Stimulated activated naive B cell treated with anti-CD40 and anti-IgM and Interleukin-4, amounts not matched to agents 10 μg/mL and 1 μg/mL and 100 μg/mL, for 72 hours (primary cell): ENCODE measurements at places on chromosomes 1 and 21.

DNA sequence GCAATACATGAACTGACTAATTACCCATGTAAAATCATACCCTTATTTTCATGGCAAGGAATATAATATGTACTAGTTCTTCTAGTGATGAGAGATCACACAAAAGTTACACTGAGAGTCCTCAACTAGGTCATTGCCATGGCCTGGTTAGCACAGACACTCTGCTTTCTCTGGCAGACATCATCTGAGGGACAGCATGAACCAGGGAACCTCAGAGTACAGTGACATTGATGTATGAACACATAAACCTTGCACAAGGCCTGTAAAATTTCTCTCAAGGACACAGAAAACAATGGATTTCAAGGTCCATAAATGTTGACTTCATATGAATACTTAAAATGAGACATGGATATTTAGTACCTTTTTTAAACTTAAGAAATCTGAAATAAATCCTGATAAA lies 108.8 kb upstream of the MAGI3 start:
- DNase-seq, result no peak

- DNase-seq, result no peak
Measured at GRCh38 chr1:101139821-101140718, 96.7 kb upstream of the S1PR1 start.

DNA sequence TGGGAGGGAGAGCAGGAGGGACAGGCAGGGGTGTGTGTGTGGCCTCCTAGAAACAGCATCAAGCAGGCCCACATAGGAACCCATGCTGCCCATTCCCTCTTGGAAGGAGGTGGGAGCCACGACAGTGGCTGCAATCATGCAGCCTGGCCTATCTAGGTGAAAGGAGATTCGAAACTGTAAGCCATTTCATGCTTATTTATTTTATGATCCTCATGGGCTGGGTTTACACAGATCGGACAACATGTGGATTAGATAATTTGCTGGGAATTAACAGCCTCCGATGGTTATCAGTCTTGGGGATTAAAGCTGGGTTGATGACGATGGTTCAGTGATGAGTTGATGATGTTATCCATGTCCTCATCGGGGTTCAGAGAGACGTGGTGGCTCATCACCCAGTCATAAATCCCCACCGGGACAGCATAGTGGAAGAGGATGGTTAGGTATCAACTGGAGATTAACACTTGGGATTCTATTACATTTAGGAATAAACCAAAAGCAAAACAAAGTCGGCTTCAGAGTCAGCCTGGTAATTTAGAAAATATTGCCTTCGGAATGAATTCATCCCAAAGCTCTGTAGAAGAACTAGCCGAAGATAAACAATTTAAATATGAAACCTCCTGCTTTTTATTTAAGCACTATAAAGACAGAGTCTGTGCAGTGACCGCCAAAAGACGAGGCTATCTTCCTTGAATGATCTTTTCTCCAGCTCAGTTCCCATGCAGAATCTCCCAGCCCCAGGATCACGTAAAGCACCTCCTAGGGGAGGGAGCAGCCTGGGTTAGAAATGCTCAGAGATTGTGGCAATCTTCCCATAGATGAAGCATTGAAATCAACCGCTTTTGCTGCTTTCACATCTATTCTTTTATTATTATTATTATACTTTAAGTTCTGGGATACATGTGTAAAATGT lies 252.8 kb downstream of the FOXD2 start:
- no peak for DNase-seq

- no peak for DNase-seq
Measured at GRCh38 chr1:234771642-234772344, 161.8 kb upstream of the IRF2BP2 start.

GRCh38 chr1:171742577-171742922 lies 685 bp upstream of the VAMP4 start:
- no peak for DNase-seq

- DNase-seq, result no peak
Measured at GRCh38 chr1:45654540-45655280, 30.9 kb upstream of the CCDC17 start.

GRCh38 chr1:112625696-112626095 lies 6.1 kb downstream of the CAPZA1 start:
- no peak for DNase-seq

DNA sequence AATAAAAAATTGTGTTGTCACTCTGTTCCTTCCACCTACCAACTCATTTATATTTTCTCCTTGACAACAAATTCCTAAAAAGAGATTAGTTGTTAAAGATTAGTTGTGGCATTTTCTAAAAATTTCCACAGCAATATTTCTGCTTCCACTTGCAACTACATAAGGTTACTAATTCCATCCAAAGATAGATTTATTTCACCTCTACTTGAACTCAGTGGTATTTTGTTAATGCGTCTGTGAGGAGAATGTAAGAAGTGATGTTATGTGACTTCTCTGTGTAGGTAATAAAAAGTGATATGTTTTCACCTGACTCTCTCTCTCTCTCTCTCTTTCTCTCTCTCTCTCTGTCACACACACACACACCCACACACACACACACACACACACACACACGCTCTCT lies 1104.8 kb downstream of the AMY1C start:
- DNase-seq, result no peak

- no peak for DNase-seq
Measured at GRCh38 chr1:233598891-233599541, 14.9 kb upstream of the KCNK1 start.

DNA sequence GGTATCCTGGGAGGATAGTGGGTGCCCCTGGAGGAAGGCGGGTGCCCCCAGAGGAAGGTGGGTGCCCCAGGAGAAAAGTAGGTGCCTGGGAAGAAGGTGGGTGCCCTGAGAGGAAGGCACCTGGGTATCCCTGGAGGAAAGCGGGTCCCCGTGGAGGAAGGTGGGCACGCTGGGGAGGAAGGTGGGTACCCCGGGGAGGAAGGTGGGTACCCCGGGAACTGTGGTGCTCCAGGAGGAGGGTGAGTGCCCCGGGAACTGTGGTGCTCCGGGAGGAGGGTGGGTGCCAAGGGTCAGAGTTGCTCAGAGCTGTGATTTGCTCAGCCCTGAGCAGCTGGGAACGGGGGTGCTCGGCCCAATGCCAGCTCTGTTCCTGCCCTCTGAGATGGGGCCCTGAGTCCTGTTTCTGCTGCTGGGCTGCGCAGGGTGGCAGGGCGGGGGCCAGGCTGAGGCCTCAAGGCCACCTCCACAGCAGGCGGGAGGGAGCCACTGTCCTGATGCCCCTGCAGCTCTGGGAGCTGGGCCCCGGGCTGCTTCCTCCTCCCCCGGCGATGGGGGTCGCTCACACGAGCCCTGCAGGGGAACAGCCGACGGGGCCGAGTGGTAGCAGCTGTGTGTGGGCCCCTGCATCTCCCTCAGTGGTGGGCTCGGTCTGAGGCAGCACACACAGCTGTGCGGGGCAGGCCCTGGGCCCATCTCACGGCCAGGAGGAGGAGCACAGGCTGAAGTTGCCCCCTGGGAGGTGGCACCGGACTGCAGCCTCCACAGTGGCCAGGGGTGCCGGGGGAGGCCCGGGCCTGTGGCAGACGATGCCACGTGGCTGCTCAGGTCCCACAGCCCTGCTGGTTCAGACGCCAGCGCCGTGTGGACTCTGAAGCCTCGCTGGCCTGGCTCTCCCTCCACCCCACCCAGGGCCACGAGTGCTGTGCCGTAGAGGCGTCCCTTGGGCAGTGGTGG lies 57.4 kb downstream of the SLX9 start:
- DNase-seq, result no peak
